ENCODE measurements at places on chromosomes 1 and 21. TPM values are rescaled to one million over a fixed set of nuclear protein-coding genes. Genes with fewer than 3 reads are reported as not detected.

GRCh38 chr1:186207391-186208085, 167.5 kb downstream of the TPR start:
- no peak for DNase-seq

DNA sequence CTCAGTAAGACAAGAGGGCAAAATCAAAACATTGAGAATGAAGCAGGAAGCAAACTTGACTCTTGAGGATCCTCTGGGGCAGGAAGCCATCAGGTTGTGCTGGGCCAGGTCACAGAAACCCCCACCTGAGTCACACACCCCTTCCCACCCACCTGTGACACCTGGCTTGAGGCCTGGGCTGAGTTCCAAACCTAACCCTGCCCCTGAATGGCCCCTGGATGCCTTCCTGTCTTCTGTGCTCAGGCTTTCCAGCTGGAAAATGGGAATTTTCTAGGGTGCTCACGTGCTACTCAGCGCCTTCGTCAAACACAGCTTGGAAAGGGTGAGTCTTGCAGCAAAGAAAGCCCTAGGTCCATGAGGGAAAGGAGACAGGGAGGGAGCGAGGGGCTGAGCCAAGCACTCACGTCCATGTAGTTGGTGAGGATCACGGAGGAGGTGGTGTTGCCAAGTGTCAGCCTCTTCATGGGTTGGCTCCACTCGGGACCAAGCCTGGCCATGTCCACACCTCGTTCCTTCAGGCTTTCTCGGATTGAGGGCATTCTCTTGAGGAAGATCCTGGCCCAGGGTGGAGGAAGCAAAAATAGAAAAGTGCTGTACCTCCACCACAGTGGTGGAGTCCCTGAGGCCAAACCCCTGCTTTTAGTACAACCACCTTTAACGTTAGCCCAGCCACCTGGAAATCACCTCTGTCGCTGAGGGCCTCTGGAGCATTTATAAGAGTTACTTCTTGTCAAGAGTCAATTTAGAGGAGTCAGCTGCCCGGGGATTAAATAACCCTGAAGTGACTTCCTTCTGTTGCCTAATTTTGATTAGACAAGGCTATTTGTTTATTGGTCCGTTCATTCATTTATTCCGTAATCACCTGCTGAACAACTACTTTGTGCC, 4.3 kb downstream of the REN start:
- DNase-seq, result no peak

DNA sequence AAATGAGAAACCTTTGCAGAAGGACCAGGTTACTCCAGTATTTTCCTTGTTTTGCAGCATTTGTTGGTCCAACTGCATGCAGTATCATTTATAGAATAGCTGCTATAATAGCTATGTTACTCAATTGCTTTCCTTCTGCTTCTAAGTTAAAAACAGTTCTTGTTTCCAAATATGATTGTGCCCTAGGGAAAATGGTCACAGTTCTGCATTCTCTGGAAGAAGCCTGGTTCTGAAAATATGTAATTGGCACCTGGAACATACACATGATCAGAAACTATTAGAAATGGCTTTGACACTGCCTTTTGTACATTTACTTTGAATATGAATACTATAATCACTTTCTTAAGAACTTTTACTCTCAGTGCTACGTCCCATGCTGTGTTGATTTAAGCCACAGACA, 33.6 kb downstream of the HENMT1 start:
- DNase-seq, result no peak

Gene FAM151A
- 9.8 TPM for total RNA-seq
